ENCODE measurements at places on chromosomes 4 and X. TPM values are rescaled to one million over a fixed set of nuclear protein-coding genes. Genes with fewer than 3 reads are reported as not detected.

Gene ABCG2
- total RNA-seq, result 0.76 TPM

Gene GPR173
- 0.17 TPM for total RNA-seq

Gene SLC9B1
- total RNA-seq, result 0.59 TPM

Gene ZDHHC15
- 0.13 TPM for total RNA-seq

Gene NPFFR2
- not detected for total RNA-seq

Measured in activated CD8-positive, alpha-beta memory T cell treated with anti-CD3 and anti-CD28 coated beads for 36 hours (primary cell).